Amniotic stem cell (primary cell): ENCODE measurements at places on chromosomes 1 and 21.

DNA sequence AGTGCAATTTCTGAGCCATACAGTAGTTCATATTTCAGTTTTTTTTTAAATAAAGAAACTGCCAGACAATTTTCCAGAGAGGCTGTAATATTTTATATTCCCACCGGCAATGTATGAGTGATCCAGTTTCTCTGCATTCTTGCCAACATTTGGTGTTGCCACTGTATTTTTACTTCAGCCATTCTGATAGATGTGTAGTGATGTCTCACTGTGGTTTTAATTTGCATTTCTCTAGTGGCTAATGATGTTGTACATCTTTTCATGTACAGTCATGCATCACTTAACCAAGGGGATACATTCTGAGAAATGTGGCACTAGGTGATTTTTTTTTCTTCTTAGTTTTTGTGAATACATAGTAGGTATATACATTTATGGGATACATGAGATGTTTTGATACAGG lies 99.6 kb downstream of the CENPF start:
- no peak for DNase-seq

DNA sequence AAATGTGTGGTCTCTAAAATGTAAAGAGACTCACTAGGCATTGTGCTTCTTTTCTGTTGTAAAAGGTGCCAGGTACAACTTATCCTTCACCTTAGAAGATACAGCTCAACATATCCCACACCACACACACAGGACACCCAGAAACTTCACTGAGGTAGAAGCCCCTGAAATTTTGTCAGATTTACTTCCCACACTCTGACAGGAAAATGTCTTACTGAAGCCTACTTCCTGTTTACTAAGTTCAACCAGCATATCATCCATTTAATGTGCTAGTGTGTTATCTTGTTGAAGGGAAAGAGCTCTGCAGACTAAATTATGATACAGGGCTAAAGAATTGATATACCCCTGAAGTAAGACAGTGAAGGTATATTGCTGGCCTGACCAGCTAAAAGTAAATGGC lies 39.9 kb upstream of the INSL5 start:
- no peak for DNase-seq

- no peak for DNase-seq
These were observed 105.0 kb downstream of the KIAA0319L start for GRCh38 chr1:35452106-35452774.

DNA sequence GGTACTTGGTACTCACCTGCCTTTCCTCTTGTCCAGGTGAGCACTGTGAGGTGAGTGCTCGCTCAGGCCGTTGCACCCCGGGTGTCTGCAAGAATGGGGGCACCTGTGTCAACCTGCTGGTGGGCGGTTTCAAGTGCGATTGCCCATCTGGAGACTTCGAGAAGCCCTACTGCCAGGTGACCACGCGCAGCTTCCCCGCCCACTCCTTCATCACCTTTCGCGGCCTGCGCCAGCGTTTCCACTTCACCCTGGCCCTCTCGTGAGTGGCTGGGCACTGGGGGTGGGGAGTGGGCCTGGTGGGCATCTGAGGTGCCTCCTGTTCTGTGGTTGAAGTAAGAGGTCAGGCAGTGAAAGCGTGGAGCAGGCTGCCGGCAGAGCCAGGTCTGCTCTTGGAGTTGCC lies 11.7 kb downstream of the CELSR2 start:
- no peak for DNase-seq

DNA sequence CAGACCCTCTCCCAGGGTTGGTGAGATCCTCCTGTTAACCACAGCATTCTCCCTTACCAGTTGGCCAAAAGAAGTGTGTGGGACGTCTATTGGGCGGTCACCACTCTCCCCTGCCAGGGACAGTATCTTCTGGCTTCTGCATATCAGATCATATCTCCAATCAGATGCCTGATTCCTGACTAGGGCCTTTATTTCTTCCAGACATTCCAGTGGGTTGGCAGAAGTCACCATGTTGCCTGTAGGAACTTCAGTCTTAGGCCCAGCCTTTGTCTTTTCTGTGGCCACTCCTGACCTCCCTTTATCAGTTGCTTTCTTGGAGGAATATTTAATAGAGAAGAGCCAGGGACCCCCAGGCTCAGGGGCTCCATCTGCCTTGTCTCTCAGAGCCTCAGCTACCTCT lies 130.4 kb upstream of the F3 start:
- DNase-seq: no peak

DNA sequence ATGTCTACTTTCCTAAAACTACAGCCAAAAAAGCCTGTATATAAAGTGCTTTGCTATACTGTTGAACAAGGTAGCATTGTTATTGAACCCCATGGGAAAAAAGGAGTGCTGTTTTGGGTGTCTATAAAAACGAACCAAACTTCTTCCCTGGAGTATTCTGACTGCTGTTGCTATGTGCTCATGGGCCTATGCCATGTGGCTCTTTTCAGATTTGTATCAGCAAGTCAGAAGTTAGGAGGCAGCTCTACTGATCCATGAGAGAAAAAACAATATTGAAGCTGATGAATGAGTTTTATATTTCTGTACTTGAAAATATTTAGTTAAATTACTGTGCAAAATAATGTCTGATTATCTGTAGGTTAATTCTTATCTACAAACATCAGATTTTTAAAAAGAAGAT lies 66.5 kb downstream of the ADGRL2 start:
- no peak for DNase-seq

GRCh38 chr1:196550731-196551130 lies 57.5 kb downstream of the KCNT2 start:
- DNase-seq: no peak

DNA sequence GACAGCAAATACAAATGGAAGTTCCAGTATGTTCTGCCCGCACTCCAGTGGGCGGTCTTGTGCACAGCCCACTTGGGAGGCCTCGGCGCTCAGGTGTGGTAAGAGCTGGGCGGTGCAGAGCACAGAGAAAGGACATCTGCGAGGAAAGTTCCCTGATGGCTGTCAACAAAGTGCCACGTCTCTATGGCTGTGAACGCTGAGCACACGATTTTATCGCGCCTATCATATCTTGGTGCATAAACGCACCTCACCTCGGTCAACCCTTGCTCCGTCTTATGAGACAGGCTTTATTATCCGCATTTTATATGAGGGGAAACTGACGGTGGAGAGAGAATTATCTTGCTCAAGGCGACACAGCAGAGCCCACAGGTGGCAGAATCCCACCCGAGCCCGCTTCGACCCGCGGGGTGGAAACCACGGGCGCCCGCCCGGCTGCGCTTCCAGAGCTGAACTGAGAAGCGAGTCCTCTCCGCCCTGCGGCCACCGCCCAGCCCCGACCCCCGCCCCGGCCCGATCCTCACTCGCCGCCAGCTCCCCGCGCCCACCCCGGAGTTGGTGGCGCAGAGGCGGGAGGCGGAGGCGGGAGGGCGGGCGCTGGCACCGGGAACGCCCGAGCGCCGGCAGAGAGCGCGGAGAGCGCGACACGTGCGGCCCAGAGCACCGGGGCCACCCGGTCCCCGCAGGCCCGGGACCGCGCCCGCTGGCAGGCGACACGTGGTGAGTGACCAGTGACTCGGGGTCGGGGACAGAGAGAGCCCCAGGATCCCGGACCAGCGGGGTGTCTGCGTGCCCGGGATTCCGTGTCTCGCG lies at the start of gene IL12RB2:
Gene IL12RB2, plus strand, starts transcription at position 623 of the 810 bp plus-strand sequence. CDS start 12,496 bp downstream, outside the sequence.
- DNase-seq: no peak

DNA sequence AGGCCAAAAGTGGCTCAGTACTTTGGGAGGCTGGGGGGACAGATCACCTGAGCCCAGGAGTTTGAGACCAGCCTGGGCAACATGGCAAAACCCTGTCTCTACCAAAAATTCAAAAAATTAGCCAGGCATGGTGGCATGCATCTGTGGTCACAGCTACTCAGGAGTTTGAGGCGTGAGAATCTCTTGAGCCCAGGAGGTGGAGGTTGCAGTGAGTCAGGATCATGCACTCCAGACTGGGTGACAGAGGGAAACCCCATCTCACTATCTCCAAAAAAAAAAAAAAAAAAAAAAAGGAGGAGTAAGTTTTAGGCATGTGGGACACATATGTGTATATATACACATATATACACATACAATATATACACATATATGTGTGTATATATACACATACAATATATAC lies 165.3 kb upstream of the DPYD start:
- peak; percentile 6 for DNase-seq

DNA sequence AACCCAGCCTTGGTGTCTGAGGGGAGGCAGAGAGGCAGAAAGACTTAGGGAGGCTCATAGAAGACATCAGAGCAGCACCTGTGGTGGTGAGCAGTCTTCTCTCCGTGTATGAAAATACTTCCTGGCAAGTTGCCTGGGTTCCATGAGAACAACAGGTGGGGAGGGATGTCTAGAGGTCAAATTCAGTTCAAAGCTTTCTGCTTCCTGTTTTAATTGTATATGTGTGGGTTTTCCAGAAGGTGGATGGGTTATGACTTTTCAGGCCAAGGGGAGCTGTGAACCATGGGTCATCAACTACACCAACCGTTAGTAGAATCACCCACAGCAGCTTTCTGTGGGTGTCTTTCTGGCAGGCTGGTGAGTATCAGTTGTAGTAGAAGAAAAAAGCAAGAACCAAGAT lies 4.1 kb upstream of the FCRL2 start:
- DNase-seq: no peak

DNA sequence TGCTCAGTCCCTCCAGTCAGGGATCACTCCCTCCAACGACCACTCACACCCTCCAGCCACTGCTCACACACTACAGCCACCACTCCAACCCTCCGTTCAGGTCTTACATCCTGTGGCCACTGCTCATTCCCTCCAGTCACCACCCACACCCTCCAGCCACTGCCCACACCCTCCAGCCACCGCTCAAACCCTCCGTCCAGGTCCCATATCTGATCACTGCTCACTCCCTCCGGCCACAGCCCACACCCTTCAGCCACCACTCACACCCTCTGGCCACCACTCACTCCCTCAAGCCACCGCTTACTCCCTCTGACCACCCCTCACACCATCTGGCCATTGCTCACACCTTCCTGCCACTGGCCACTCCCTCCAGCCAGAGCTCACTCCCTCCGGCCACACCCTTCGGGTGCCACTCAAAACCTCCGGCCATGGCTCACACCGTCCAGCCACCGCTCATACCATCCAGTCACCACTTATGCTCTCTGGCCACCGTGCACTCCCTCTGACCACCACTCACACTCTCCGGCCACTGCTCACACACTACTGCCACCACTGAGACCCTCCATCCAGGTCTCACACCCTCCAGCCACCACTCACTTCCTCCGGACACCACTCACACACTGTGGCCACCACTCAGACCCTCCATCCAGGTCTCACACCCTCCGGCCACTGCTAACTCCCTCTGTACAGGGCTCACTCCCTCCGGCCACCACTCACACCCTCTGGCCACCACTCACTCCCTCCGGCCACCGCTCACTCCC lies 4.7 kb upstream of the TFF1 start:
- no peak for DNase-seq

- no peak for DNase-seq
These were observed 15.6 kb downstream of the JUN start for GRCh38 chr1:58768191-58768731.

- DNase-seq: peak; percentile 44
These were observed 28.1 kb downstream of the SHISA4 start for GRCh38 chr1:201916649-201917249.

DNA sequence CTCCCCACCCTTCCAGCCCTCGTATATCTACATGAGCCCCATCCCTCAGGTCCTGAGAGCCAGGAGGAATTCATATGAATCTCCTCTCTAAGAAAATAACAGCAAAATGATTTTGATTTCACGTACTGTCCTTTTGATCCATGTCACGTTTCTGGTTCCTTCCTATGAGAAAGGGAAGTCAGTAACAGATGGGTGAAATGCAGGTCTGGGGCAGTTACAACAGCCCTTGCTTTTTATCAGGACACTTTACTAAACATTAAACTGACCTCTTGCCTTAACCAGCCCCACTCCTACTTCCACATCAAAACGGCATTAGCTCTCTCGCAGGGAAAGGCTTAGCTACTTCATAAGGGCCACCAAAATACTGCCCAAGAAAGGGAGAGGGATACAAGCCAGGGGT lies 59.0 kb downstream of the SPATA46 start:
- no peak for DNase-seq

- no peak for DNase-seq
These were observed 171.9 kb upstream of the CSF3R start for GRCh38 chr1:36654586-36654985.

GRCh38 chr1:77825131-77825709 lies 45.8 kb downstream of the MIGA1 start:
- DNase-seq: no peak

DNA sequence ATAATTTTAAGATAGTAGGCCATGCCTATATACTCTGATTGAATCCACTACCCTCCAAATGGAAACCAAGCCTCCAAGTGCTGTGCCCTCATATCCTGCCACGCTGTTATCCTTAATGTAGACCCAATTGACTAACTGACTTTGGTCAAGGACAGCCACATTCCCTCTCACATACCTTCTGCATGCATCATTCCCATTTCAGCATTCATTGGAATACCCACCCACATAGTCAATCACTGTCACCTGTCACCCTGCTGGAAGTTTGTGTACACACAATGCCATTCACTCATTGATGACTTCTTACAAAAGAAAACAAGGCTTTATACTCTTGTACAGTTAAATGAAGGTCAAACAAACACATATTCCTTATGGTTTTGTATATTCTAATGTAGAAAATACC lies 221.1 kb upstream of the PBX1 start:
- DNase-seq: no peak

GRCh38 chr1:89519779-89520358 lies 4.8 kb upstream of the LRRC8B start:
- no peak for DNase-seq

- no peak for DNase-seq
These were observed 149.1 kb downstream of the GREM2 start for GRCh38 chr1:240462766-240463395.

DNA sequence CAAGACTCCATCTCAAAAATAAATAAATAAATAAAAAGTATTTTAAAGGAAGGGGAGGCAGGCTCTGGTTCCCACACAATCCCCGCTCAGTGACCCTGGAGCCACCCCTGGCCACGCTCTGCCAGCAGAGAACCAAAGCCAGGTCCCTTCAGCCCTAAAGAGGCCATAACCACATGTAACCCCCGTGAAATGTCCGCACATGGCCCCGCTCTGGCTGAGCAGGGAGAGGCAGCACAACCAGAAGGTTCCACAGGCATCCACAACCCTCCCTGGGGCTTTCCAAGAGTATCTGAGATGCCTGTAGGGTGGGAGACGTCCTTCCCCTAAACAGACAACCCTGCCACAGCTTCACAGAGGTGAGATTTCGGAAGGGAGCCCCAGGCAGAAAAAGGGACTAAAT lies 1.4 kb upstream of the ARF1 start:
- DNase-seq: no peak

- no peak for DNase-seq
These were observed 47.4 kb upstream of the WNT2B start for GRCh38 chr1:112461200-112461871.

GRCh38 chr1:58551186-58552140 lies 4.9 kb upstream of the OMA1 start:
- DNase-seq: no peak
